ENCODE measurements at places on chromosomes 7 and 10. TPM values are rescaled to one million over a fixed set of nuclear protein-coding genes. Genes with fewer than 3 reads are reported as not detected.

Gene GIMAP2
- total RNA-seq: 19.1 TPM

DNA sequence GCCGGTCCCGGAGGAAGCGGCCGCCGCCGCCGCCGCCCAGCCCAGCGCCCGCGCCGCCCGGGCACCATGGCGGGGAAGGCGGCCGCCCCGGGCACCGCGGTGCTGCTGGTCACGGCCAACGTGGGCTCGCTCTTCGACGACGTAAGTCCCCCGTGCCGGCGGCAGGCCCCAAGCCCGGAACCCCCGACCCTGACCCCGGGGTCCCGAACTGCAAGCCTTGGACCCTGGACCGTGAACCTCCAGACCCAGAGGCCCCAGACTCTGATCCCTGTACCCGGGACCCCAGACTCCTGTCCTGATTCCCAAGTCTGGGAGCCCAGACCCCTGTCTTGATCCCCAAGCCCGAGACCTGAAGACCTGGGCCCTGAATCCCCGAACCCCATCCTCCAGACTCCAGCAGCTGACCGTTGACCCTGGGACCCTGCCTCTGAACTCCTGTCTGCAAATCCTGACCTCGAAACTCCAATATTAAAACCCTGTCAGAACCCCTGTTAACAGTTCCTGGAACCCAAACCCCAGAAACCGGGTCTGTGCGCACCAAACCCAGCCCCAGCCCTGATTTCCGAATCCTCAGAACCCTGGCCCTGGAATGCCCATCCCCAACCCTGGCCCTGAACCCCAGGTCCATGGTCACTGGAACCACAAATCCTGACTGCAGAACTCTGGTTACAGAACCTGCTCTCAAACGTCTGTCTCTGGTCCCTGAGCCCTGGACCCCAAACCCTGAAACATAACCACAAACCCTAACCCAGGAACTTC is 623 bp downstream of the INPP5A start:
- no peak for DNase-seq

GRCh38 chr7:134942690-134943466 is 43.4 kb upstream of the AGBL3 start:
- no peak for DNase-seq

Gene NDUFA5
- 95.2 TPM for total RNA-seq

DNA sequence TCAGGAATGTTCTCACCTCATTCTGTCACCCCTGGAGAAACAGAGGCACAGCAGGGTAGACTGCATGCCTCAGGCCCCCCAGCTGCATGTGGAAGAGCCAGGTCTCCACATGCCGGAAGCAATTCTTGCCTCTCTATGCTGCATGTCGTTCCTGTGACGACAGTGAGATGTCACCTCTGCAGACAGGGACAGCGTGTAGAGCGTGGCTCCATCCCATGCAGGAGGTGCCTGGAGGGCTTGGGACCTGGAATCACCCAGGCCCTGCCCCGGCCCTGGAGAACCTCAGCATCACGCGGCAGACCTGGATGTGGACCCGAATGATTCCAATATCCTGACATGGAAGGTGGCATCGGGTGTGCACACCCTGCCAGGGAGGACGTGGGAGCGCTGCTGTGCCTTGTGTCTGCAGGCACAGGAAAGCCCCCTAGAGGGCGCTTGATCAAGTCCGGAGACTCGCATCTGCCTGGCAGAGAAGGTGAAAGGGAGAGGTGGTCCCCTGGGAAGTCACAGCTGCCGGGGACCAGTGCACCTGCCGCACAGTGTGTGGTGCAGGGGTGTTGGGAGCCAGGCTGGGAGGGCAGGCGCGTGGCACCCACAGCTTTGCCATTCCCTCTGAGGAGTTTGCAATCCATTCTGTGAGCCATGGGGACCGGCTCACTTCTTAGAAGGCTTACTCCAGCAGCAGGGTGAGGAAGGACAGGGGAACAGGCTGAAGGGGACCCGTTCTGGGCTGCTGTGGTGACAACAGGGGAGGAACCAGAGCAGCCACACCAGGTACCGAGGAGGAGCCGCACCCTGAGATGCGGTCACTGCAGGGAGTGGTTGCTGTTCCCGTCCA is 45.3 kb upstream of the EN2 start:
- peak; percentile 30 for DNase-seq

Gene MYO1G
- 6.0 TPM for total RNA-seq
